ENCODE measurements at places on chromosomes 1 and 21.

GRCh38 chr1:48493970-48494769 lies 22.2 kb upstream of the SPATA6 start:
- no peak for DNase-seq

DNA sequence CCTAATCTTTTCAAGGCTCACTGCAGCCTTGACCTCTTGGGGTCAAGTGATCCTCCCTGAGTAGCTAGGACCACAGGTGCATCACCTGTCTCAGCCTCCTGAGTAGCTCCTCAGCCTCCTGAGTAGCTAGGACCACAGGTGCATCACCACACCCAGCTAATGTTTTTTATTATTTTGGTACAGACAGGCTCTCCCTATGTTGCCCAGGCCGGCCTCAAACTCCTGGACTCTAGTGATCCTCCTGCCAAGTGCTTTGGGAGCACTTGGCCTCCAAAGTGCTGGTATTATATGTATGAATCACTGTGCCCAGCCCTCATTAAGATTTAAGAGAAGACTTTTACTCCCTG lies 58.5 kb upstream of the S1PR1 start:
- no peak for DNase-seq

GRCh38 chr1:67635055-67635809 lies 49.8 kb upstream of the GADD45A start:
- DNase-seq: no peak

- DNase-seq: no peak
Observed at GRCh38 chr1:43611950-43612349, 38.0 kb upstream of the KDM4A start.

DNA sequence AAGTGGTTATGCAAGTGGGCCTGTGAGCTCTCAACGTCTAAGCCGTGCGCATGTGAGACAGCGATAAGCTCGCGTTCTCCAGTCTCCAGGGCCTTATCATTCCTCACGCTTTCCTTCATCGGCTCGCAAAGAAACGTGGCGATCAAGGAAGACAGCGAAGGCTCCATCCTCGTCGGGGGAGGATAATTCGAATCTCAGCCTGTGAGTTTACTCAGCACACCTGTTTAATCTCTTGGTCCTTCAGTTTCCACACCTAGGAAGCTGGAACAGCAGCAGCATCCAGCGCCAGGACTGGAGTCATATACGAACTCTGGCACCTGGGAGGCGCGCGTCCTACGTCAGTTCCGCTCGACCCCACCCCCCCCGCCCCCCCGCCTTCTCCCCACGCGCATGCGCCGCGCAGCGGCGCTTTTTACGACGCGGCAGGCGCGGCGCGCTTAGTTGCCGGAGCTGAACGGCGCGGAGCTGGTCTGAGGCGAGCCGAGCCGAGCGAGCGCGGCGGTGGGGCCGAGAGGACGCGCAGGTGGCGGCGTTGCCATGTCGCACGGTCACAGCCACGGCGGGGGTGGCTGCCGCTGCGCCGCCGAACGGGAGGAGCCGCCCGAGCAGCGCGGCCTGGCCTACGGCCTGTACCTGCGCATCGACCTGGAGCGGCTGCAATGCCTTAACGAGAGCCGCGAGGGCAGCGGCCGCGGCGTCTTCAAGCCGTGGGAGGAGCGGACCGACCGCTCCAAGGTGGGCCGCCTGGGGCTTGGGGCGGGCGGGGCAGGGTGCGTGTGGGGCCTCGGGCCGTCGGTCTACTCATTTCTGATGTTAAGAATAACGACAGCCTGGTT lies at the start of gene PITHD1:
PITHD1 (plus strand) TSS at position 440 of the 836 bp plus-strand sequence; CDS start at position 538, 98 bp downstream.
- DNase-seq: peak; percentile 47

DNA sequence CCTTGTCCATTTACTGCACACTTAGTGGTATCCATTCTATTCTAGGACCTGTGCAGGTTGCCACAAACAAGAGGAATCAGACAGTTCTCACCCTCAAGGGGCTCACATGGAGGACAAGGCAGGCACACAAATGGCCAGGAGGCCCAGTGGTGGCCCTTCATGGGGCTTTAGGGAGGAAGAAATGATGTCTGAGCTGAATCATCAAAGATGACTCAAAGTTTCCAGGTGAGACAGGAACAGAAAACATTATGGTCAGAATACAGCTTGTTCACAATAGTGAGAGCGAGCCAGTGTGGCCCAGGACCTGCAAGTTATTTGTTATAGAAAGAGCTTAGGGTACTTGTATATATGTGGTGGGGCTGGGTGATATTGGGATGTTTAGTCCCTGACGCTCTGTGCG lies 26.4 kb downstream of the SHISAL2A start:
- DNase-seq: no peak

GRCh38 chr1:216034506-216034905 lies 388.7 kb downstream of the USH2A start:
- no peak for DNase-seq

DNA sequence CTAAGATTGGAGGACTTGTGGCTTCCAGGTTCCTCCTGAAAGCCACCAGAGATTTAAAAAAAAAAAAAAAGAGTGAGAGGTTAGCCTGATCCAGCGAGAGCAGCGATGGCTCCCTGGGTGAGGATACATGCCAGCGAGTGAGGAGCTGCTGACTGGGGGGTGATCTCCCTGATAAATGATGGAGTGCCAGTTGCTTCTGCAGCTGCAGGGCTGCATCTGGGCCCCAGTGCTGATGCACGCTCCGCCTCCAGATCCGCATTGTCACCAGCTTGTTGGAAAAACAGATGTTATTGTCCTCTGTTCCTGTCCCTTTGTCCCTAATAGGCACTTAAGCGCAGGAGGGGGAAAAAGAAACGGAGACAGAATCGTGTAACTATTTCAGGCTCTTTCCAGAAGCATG lies 28.6 kb downstream of the UBIAD1 start:
- DNase-seq: no peak

DNA sequence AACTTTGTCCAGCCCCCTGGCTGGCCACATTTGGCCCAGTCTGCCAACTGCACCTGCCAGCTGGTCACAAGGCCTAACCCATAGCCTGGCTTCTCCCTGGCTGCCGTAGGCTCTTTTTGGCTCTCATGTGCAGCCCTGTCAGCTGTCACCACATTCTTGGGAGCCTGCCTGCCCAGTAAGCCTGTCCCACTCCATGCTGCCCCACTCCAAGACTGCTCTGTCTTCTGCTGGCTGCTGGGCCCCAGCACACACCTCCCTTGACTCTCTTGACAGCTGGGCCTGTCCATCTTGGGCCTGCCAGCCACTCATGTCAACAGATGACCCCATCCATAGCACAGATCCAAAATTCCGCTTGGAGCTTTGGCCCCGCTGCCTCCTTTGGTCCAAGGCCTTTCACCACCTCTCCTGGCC lies 74.3 kb upstream of the EDN2 start:
- DNase-seq: no peak

GRCh38 chr1:155049651-155050559 lies 1.2 kb upstream of the ADAM15 start:
- DNase-seq: no peak

DNA sequence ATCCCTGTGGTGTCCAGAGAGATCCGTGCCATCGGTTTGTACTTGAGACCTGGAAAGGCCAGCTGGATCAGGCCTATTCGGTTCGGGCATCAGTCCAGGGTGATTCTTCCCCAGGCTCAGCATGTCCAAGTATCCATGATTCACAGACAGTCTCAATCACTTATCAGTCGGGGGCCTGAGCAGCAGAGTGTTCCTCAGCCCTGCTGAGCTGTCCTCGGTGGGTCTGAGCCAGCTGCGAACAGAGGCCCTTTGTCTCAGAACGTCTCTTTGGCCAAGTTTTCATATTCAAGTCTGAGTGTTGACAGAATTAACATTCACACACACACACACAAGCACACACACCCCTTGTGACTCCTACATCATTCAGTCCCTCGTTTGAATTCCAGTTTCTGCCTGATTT lies 33.4 kb upstream of the OSBPL9 start:
- DNase-seq: no peak

GRCh38 chr1:184052194-184052559 lies 647 bp downstream of the TSEN15 start:
- no peak for DNase-seq

DNA sequence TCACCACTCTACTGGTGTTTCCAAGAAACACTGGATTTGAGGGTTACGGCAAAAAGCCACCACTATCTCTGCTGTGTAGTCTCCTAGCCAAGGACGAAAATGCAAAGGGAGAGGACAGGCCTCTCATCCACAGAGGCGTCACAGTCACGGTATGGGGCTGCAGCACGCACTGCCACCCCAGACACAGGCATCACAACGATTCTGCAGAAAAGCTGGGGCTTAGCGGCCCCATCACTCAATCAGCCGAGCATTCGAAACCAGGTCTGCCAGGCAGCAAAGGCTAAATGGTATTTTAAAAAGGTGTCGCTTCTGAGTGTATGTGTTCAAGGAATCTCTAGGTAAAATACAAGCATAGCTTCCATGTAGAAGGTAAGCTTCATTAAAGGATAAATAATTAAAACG lies 1.4 kb downstream of the RIPK4 start:
- no peak for DNase-seq

- no peak for DNase-seq
Observed at GRCh38 chr1:156659661-156659987, 17.6 kb downstream of the NES start.

GRCh38 chr1:94899756-94900155 lies 27.2 kb downstream of the CNN3 start:
- DNase-seq: no peak

GRCh38 chr1:93440272-93440671 lies 7.6 kb upstream of the FNBP1L start:
- DNase-seq: no peak

DNA sequence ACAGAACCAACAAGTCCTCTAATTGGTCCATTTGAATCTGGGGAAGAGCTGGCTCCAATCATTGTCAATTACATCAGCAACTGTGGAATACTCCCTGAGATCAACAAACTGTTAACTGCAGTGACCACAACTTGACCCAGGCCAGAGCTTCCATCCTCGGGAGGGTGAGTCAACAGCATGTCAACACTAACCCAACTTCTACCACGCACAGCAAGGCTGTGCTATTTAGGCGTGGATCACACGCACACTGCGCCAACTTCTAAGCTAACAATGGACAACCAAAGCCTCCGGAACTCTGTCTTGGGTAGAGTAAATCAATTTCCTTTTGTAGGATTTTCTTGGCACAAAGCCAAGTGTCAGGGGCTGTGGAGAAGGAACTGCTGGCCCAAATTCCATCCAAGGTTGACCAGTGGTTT lies 30.4 kb downstream of the APP start:
- DNase-seq: no peak
